ENCODE measurements at places on chromosomes 6 and 20.

DNA sequence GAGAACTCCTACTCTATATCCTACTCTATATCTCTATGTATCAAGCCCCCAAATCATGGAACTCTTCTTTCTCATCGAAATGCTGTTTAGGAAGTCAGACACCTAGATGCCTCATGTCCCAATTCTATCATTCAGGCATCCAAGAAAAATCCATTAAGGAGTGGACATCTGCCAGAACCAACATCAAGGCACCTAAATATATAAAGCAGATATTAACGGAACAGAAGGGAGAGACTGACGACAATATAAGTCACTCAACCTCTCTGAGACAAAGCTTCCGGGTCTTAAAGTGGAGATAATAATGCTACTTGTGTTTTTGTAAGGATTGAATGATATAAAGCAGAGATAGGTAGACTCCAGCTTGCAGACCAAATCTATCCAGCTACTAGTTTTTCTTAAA lies 241.5 kb downstream of the NFATC2 start:
- no peak for DNase-seq

DNA sequence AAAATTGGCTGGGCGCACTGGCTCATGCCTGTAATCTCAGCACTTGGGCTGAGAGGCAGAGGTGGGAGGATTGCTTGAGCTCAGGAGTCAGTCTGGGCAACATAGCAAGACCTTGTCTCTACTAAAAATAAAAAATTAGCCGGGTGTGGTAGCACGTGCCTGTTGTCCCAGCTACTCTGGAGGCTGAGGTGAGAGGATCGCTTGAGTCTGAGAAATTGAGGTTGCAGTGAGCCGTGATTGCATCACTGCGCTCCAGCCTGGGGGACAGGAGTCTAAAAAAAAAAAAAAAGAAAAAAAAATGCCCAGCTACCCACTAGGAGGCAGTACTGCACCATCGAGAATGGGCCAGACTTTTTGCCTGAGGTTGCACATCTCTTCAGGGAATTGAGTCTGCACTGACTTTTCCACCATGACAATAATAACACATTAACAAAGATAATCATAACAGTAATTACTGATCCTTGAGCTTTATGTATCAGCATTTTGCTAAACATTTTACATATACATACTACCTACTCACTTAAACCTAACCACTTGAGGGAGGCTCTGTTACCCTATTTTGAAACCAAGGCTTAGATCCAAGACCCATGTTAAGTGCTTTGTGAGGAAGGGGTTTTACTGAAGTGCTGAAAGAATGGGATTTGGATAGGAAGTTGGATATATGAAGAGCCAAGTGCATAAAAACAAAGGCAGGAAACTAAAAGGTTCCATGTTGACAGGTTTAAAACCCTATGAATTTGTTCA lies 21.0 kb downstream of the SRSF3 start:
- peak; percentile 72 for DNase-seq

- DNase-seq = no peak
Measured at GRCh38 chr6:157645201-157645795, 177.7 kb upstream of the SNX9 start.

DNA sequence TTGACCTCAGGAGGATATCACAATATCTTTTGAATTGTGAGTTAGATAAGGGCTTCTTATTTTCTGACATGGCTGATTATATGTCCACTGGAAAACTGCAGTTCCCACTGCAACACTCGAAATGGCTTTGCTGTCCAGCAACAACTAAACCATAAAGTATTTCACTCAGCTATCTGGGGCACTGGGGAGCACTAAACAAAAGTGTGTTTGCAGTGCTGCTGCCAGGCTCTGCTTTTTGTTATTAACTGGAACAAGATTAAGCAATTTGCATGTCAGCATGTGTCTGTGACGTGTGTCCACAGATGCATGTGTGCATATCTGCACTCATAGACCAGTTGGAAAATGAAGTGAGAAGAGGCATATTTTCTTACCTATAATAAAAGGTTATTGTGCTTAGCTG lies 107.8 kb upstream of the CCN2 start:
- DNase-seq = no peak

- no peak for DNase-seq
Measured at GRCh38 chr20:63007646-63008488, 1.1 kb upstream of the BHLHE23 start.

DNA sequence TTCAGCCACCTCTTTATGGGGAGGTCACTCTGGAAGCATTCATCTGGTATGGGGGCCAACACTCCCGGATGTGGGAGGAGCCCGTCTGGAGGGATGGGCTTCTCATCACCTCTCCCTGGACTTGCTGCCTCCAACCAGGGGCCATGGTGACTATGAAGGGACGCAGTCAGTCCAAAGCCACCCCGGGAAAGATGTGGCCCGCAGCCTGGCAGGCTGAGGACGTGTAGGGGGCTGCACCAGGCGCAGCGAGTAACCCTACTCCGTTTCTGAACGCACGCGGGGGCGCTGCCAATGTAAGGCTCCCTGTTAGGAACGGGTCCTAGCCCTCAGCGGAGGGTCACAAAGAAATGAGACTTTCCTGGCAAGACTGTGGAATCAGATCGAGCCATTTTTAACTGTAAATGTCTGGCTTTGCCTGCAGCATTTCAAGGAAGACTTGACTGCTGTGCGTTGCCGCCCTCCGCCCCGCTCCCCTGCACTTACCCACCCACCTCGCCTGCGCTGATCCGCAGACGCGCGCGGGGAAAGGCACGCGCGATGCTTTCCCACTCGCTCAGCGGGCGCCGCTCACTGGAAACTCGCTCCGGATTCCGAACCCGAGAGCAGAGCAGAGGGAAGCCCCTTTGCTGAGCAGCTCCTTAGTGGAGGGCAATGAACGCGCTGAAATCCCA lies 55.1 kb downstream of the IL20RA start:
- peak; percentile 72 for DNase-seq

DNA sequence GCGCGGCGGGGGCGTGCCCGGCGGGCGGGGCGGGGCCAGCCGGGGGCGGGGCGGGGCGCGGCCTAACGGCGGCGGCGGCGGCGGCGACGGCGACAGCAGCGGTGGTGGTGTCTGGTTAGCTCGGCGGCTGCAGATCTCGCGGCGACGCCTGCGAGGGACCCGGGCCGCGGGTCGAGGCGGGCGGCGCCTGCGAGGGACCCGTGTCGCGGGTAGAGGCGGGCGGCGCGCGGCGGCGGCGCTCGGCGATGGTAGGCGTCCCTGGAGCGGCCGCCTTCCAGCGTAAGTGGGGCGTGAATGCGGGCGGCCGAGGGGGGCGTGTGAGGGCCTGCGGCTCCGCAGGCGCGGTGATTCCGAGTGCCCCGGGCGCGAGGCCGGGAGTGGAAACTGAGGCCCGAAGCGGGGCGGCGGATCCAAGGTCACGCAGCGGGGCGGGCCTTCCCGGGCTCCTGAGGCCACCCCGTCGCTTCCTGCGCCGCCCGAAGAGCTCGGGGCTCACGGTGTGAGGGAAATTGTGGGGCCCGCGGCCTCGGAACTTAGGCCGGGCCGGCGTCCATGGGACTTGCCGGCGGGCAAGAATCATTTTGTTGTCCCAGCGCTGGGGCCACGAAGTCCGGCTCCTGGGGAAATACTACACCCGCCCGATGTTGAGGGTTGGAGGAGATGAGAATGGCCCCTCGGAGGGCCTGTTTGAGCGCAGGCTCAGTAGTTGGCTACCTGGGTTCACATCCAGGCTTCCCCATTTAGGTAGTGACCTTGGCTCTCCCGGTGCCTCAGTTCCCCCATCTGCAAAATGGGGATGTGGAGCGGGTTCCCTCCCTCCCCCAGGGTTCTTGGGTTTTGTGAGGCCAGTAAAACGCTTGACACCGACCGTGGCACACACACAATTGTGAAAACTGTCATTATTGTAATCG lies at the start of gene CBFA2T2:
CBFA2T2 (plus strand) TSS at position 74 of the 911 bp plus-strand sequence; CDS start at position 246, 172 bp downstream.
- DNase-seq = no peak

Measured in islet precursor cell (in vitro differentiated cells).